Tongue (tissue), 3 donors: ENCODE measurements at places on chromosomes 1 and 21. TPM values are rescaled to one million over a fixed set of nuclear protein-coding genes. Genes with fewer than 3 reads are reported as not detected.
A peak's percentile ranks its signal among the peaks of the same experiment; 100 is the strongest.

GRCh38 chr1:12454406-12455391 lies 163.3 kb downstream of the DHRS3 start:
- DNase-seq = no peak

GRCh38 chr1:182259229-182259872 lies 132.2 kb downstream of the GLUL start:
- DNase-seq = peak; percentile 27

- DNase-seq = no peak
These were observed 16.9 kb upstream of the SLC6A17 start for GRCh38 chr1:110133436-110133835.

DNA sequence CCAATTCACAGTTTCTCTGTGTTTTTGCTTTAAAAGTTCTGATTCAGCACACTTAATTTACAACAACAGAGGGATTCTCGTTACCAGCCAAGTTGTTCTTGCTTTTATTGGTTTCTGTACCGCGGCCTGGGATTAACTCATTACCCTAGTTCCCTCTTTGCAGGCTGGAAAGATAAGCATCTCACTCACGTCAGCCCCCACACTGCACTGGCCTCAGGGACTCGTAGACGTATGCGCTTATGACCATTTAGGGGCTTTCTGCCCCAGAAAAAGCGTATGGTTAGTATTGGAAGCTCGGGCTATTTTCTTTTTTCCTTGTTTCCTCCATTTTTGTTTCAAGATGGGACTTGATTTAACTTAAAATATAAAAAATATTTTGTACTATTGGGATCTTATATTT lies 76.0 kb downstream of the POFUT2 start:
- DNase-seq = no peak

DNA sequence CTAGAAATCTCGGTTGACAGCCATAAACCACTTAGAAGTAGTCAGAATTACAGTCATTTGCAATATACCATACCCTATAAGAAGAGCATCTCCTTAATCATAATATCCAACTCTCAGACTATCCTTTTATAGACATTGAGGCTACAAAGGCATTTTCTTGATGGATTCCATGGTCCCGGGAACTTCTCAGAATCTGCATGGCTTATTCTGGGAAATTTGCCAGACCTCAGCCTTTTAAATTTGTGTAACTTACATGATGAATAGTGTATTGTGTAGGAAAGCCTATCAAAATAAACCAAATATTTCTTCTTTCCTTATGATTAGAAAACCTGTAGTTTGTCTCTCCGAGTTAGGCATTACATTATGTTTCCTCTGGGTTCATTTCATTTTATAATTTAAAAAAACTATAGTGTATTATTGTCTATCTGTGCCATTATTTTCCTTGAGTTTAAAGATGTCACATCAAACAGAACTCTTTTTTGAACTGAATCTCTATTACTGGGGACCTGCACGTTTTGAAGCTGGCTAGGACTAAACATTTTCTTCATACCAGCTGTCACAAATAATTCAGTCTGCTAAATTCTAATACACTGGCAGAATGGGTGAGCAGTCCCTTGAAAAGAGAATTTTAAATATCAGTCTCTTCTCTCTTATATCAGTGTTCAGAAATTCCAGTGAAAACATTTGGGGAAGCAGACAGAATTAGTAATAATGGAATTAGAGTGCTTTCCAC lies 102.9 kb downstream of the GABPA start:
- DNase-seq = peak; percentile 64

DNA sequence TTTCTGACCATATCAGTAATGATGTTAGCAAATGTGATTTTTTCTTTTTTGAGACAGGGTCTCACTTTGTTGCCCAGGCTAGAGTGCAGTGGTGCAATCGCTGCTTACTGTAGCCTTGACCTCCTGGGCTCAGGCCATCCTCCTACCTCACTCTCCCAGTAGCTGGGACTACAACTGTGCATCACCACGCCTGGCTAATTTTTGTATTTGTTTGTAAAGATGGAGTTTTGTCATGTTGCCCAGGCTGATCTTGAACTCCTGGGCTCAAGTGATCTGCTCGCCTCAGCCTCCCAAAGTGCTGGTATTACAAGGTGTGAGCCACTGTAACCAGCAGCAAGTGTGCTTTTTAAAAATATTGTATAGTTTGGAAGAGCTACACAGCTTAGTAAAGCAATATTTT lies 4.1 kb upstream of the CFAP107 start:
- no peak for DNase-seq

DNA sequence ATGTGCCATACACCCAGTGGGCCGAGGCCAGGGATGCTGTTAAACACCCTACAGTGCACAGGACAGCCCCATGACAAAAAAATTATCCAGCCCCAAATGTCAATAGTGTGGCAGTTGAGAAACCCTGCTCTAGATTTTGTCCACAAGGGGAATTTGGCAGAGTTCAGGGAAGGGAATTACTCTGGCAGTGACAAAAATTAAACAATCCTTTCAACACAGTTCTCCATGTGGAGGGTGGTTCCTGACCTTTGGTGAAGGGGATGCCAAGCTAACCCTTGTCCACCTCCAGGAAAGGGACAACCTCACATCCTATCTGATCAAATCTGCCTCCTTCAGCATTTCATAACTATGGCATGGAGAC lies 28.4 kb upstream of the CD84 start:
- DNase-seq = no peak

- peak; percentile 37 for DNase-seq
These were observed 183.4 kb upstream of the SNX7 start for GRCh38 chr1:98478121-98478520.

GRCh38 chr1:236882678-236883077 lies 87.6 kb downstream of the MTR start:
- no peak for DNase-seq

DNA sequence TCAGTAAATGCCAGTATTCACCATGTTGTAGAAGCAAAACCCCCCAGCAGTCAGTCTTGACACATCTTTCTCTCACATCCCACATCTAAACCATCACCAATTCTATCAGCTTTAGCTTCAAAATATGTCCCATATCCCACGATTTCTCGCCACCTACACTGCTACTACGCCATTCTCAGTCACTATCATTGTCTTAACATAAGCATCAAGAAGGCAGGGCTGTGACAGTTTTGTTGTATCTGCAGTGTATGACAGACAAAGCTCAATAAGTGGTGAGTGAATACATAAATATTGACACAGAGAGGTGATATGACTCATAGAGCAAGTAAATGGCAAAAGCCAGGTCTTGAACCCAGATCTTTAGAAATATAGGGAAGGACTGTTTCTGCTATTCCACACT lies 59.9 kb downstream of the JAK1 start:
- DNase-seq = no peak

GRCh38 chr1:159737238-159737916 lies 23.0 kb upstream of the CRP start:
- DNase-seq = no peak

DNA sequence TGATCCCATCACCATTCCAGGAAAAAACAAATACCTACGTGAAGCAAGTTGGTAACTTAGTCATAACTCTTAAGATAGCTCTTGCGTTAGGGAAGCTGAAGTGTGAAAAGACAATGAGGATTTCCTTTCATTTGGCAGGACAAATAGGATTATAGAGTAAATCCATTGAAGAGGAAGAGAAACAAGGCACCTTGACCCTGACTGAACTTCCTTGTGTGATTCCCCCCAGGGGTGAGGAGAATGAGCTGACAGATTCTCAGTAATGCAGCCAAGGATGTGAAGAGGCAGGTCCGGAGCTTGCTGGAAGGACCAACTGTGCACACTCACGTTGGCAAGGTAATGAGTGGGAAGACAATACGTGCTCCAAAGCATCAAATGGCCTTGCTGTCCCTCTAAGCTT lies 55.0 kb upstream of the HMCN1 start:
- no peak for DNase-seq

- DNase-seq = peak; percentile 73
These were observed 19.3 kb downstream of the AHCYL1 start for GRCh38 chr1:110003747-110004428.

- DNase-seq = no peak
These were observed 181.6 kb upstream of the CACYBP start for GRCh38 chr1:174818014-174818616.

DNA sequence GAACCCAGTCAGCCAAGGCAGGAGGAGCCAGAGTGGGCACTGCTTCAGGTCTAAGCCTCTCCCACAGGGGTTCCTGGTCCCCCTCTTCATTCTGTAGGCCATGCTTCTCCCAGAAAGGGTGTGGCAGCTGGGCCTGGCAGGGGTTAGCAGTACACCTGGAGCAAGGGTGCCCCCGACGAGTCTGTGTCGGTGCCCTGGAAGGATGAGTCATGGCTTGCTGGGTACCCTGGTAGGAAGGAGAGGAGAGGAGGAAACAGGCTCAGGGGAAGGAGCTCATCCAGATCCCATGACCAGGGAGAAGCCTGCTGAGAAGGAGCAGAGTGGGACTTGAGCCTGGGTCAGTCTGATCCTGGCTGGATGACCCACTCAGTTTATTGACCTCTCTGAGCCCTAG lies 10.3 kb downstream of the KDF1 start:
- no peak for DNase-seq

DNA sequence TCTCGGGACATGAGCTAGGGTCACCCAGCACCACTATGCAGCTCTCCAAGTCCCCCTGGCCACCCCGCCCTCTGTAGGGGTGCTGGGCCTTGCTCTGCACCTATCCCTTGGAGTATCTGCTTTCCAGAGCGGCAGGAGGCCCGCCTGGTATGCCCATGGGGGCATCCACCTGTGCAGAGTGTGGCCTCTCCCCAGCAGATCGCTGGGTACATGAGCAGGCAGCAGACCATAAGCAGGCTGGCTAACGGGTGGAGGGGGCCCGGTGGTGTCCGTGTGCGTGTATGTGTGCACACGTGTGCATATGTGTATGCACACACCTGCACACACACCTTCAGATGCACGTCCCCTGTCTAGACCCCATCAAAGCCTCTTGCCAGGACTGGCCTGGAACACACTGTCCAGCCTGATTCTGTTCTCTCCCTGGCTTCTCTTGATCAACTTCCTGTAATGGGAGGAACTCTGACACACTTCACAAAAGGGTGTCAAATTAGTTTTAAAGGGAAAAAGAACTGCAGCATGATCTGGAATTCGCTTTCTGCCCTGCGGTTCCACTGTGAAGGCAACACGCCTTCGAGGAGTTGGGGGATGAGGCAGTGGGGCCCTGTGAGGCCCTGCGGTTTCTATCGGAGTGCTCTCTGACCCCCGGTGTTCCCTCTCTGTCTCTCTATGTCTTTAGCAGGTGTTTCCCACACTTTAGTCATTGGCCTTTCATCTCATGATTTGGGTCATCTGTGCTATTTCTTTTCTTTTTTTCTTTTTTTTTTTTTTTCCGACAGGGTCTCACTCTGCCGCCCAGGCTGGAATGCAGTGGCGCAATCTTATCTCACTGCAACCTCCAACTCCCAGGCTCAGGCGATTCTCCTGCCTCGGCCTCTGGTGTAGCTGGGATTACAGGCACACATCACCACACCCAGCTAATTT lies 17.2 kb upstream of the NPHP4 start:
- DNase-seq = no peak

- DNase-seq = no peak
These were observed 83.0 kb upstream of the COL11A1 start for GRCh38 chr1:103191327-103191726.

DNA sequence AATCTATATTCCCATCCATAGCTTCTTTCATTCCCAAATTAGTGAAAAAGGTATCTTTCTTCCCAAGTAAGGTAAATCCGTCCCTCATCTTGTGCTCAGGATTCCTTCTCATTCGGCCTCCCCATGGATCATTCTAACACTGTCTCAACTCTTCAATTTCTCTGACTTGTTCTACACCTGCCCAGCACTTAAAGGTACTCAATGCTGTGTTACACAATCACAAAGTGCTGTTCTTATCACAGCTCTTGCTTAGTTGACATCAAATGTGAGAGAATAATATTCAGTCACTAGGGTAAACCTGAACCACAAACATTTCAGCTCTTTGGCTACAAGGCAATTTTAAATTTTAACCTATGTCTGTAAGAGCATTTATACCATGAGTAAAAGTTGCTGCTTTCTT lies 94.8 kb downstream of the DIRAS3 start:
- DNase-seq = no peak

DNA sequence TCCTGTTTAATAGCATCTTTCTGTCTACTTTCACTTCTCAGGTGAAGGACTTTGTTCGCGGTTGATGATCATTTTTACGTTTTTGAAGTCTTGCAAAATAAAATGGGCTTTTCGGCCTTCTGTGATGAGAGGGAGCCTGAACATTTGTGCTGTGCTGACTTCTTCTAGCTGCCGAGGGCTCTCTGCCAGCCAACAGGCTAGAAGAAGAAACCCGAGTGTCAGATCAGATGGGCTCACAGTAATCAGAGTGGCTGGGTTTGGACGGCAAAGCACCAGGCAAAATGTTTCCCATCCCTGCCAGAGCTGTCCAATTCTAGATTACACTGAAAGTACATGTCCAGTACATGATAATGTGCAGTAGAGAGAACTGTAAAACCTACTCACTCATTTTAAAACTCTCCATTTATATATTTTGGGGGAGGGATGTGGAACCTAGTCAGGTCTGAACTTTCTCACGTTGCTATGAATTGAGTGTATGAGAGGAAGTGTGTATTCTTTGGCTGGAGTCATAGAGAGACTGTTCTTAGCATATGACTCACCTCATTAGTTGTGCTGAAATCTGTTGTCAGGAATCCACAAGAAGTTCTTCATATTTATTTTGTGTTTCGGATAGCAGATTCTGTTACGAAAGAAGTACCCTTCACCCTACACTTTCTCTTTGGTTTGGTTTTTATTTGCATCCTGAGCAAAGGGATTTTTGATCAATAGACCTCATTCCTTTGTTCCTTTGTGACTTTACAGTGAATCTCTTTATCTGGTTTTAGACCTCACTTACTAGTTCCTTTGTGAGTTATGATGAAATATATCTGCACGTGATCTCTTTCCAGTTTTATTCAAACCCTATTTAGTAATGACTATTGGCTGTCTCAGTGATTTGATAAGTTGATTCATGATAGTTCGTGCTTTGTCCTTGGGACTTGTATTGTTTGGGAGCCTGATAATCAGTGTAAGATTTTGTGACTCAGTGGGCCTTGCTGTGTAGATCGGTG lies 4.8 kb downstream of the ATP1A1 start:
- DNase-seq = peak; percentile 87

DNA sequence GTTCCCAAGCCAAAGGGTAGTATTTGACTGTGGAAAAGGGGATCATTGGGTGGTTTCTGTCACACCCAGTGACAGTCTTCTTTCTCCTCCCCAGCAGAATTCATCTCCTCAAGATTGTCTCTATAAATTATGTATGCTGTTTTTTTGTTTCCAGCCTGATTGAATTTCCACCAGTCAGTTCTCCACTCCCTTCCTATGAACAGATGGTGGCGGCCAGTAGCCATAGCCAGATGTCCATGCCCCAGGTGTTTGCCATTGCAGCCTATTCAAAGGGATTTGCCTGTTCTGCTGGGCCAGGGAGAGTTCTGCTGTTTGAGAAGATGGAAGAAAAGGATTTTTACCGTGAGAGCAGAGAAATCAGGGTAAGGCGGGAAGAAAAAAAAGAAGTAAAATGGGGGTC lies 12.9 kb downstream of the CFAP57 start:
- no peak for DNase-seq

- no peak for DNase-seq
These were observed at the start of gene SELE for GRCh38 chr1:169733924-169734323. SELE (minus strand) TSS chr1:169734079; CDS start chr1:169733612, 467 bp downstream.

GRCh38 chr1:119981986-119982815 lies 85.9 kb upstream of the ADAM30 start:
- peak; percentile 43 for DNase-seq

Gene TSPEAR
- total RNA-seq = 1.0 TPM

Gene HENMT1
- 15.1 TPM for total RNA-seq

Gene KCNA3
- 0.72 TPM for total RNA-seq

Gene LCE3E
- not detected for total RNA-seq

Gene EVA1C
- total RNA-seq = 8.8 TPM

Gene MRPL24
- 35.0 TPM for total RNA-seq

Gene QSOX1
- 41.9 TPM for total RNA-seq

Gene TIAM1
- total RNA-seq = 28.0 TPM

Gene NUP210L
- 0.21 TPM for total RNA-seq

Gene LRRC39
- 132 TPM for total RNA-seq

Gene PRAMEF14
- total RNA-seq = not detected

Gene LCE2B
- total RNA-seq = not detected
